ENCODE measurements at places on chromosomes 1 and 21.

DNA sequence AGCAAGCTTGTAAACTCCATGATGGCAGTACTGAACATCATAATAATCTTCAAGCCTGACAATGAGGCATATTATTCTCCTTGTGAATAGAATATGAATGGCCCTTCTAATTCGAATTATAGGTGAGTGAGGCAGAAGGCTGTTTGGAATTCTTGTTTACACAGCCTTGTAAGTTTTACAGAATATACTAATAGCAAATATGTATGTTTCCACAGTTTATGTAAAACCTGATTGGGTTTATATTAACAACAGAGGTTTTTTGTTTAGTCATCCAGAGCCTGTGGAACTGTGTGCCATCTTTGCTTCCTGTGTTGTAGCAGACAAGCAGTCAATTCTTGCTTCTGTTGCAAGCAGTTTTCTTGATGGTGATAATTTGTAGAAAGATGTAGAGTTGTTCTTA lies 8.0 kb downstream of the OSBPL9 start:
- DNase-seq, result no peak

DNA sequence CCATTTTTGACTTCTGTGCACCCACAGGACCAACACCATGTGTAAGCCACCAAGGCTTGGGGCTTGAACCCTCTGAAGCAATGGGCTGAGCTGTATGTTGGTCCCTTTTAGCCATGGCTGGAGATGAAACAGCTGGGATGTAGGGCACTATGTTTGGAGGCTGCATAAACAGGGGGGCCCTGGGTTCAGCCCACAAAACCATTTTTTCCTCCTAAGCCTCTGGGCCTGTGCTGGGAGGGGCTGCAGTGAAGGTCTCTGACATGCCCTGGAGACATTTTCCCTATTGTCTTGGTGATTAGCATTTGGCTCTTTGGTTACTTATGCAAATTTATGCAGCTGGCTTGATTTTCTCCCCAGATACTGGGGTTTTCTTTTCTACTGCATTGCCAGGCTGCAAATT lies 144.9 kb downstream of the ZNF326 start:
- DNase-seq, result no peak

DNA sequence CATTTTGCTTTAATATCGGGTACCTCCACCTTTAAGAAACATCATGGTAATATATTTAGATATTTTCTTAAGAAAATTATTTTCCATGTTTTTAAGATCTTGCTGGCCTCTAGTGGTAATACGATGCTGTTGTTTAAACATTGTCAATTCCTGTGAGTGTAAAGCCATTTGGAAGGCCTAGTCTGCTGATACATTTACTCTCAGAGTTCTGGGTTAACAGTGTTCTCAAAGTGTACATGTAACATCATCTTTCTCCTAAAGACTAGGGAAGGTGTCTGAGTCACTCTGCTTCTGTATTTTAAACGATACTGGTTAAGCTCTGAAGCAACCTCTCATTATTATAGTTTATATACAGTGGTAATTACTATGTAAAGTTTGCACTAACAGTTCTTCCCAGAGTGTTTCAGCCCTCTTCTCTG lies 189.1 kb downstream of the RASAL2 start:
- no peak for DNase-seq

DNA sequence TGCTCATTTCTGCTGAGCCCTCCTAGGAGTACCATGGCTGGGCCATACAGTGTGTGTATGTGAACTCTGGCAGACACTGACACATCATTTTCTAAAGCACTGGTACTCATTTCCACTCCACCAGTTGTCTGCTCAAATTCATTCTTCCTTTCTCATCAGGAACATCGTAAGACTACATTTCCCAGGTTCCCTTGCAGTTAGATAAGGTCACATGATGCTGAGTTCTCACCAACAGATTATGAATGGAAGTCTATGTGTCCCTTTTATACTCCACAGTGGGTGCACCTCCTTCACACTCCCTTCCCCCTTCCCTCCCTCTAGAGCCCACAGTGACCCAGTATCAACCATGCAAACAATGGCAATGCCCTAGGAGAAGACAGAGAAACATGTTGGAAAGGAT lies 38.3 kb upstream of the PAX7 start:
- DNase-seq, result no peak

- DNase-seq, result no peak
These were observed 54.7 kb downstream of the LHX8 start for GRCh38 chr1:75188892-75189291.

- no peak for DNase-seq
These were observed 924.0 kb downstream of the LTN1 start for GRCh38 chr21:28068455-28069358.

DNA sequence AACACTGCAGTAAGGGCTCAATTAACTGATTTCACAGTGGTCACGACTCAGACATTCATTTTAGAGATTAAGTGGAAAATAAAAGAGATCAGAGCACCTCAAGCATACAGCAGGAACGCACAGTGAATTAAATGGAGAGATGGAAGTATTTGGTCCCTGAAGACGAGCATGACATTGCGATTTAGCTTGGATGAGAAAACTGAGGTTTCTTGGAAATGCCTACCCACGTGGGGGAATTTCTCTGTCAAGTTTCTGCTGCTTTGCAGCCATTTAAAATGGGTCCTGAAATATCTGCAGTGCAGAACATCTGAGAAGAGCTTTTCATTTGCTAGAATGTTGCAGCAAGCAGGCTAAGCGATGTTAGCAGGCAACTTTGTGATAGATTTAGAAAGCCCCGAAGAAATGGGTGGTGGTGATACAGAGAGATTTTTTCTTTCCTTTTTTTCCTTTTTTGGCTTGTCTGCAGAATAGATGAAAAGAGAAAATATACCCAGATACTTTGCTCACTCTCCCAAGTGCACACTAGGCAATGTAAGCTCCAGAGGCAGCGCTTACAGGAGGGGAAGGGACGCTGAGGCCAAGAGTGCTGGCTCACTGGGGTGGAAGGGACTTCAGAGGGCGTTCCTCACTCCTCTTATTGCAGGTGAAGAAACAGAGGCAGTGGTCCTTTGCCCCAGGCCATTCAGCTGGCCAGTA lies 258.0 kb downstream of the KCNJ6 start:
- DNase-seq, result no peak

DNA sequence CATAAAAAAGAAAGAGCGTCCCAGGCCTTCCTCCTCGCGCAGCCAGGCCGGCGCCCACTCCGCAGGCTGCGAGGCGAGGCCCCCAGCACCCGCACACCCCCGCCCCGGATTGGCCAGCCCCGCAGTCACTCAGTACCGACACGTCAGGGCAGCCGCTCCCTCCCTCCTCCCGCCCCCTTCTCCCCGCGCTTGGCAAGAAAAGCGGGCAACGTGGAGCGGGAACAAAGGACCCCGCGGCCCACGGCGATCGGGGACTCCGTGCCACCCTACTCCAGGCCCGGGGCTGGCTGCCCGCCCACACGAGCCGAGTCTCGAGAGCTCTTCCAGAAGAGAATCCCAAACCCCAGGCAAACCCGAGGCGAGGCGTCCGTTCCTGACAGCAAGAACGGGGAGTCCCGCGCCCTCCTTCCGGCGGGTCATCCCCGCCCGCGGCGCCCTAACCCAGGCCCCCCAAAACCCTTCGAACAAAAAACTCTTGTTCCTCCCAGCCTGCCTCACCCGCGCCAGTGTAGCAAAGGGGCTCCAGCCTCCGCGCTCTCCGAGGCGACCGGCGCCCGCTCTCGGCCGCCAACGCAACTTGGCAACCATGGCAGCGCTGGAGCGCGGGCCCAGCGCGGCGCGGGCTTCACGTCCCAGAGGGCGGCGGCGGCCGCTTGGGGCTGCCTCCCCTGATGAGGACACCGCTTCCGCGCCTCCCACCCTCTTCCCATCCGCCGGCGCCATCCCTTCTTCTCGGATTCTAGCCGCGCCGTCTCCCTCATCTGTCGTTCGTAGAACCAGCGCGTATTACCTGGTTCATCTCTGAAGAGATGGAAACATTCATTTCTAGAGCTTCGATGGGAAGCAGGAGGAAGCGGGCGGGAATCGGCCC lies 645 bp downstream of the IVNS1ABP start:
- peak; percentile 96 for DNase-seq

GRCh38 chr1:91585982-91586381 lies 85.3 kb downstream of the CDC7 start:
- DNase-seq, result no peak

DNA sequence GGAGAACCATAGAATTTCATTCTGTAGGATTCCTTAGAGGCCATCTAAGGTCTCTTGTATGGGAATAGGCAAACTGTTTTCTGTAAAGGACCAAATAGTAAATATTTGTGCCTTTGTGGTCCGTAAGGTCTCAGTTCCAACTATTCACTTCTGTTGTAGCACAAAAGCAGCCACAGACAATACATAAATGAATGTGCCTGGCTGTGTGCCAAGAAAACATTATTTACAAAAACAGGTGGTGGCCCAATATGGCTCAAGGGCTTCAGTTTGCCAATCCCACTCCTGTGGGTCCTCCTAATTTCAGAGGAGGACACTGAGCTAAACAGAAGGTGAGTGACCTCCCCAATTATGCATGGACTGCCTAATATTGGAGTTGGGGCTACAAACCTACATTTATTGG lies 67.6 kb upstream of the EDEM3 start:
- no peak for DNase-seq

- DNase-seq, result no peak
These were observed 3.3 kb downstream of the CSRP1 start for GRCh38 chr1:201503397-201504176.

DNA sequence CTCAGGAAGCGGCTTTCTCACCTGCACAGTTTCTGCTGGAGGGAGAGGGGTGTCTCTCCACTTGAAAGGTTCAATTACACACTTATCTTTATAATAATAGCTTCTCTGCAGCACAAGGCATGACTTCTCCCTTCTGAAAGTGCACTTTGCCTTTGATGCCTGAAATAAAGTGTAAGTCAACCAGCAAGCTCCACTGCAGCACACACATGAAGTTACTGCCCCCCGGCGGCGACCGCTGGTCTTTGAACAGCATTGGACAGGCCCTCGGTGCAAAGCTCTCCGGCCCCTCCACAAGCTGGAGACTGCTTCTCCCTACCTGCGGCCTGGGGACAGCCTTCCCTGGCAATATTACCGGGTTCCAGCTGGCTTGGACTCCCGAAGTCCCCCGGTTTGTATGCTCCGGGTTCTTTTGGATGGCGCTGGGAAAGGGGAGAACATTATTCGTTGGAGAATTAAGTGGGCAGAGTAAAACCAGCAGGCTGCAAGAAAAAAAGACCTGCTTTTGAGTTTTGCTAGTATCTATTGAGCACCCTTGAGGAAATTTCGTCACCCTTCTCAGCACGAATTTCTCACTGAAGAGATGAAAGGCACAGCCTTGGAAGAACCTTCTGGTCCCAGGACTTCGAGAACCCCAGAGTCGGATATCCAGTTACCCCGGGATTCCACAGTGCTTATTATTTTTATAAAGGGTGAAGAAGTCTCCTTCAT lies 11.8 kb downstream of the RCAN1 start:
- DNase-seq, result peak; percentile 82

DNA sequence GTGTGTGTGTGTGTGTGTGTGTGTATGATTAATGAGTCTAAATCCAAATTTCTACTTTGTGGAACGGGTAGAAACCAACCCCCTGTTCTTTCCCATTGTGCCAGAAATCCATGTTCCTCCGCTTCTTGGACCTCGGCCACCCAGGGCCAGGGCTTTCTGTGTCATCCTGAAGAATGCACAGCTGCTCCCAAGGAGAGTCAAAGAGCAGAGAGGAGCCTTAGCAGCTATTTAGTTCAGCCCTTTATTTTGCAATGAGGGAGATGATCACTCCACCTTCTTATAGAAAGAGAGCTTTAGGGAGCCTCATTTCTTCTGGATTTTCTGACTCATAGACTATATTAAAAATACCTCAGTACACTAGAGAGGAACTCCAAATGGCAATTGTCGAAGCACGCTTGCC lies 489.3 kb upstream of the VAMP3 start:
- DNase-seq, result no peak

DNA sequence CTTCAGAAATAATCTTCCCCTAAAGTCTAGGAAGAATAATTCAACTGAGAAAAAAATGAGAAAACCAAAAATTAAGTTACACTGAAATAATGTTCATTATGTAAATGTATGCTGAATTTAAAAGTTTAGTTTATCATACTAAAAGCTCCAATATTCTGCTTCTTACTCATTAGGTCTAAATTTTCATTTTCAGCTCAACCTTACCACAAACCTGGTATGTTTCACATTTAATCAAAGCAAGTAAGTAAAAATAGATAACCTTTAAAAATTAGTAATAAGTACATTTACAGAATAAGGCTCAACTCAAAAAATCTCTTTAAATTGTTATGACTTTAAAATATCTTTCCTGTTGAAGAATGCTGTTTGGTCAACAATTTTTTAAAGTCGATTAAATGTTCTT lies 15.0 kb downstream of the BTG3 start:
- DNase-seq, result no peak

GRCh38 chr1:8560035-8560434 lies 242.1 kb downstream of the SLC45A1 start:
- no peak for DNase-seq

- no peak for DNase-seq
These were observed 552 bp downstream of the DLGAP3 start for GRCh38 chr1:34928699-34929496.

- DNase-seq, result peak; percentile 33
These were observed 120.1 kb downstream of the PRDM2 start for GRCh38 chr1:13820055-13820454.
